ENCODE measurements at places on chromosomes 13 and 19.
A peak's percentile ranks its signal among the peaks of the same experiment; 100 is the strongest.

DNA sequence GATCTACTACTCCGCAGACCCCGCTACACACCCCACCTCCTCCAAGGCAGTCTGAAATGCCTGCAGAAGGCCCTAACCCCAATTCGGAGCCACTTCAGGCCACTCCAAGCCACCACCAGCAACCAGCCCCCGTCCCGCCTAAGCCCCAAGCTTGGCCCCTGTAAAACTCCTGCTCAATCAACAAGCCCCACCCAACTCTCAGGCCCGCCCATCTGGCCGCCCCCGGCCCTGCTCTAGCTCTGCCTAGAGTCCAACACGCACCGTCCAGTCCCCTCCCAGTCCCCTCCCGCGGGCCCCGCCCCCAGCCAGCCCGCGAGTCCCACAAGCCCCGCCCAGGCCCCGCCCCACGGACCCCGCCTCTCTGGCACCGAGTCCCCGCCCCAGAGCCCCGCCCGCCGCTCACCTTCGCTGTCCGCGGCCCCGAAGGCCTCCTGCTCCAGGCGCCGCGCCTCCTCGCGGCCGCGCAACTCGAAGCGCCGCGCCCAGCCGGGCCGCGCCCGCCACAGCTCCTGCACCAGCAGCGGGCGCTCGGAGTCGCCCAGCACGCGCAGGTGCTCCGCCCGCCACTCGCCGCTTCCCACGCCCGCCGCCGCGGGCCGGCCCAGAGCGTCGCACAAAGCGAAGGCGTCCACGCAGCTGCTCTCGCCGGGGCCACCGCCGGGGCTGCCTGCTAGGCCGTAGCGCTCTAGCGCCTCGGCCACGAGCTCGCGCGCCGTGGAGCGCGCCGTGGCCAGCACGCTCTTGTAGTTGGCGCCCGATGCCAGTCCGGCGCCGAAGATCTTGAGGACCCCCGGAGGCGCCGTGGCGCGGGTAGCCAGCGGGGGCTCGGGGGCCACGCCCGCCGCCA, 1.6 kb downstream of the RASIP1 start:
- ATAC-seq, result peak; percentile 94

- no peak for ATAC-seq
Observed at GRCh38 chr19:49682274-49682673, 5.2 kb downstream of the PRMT1 start.

- peak; percentile 84 for ATAC-seq
Observed at GRCh38 chr13:95564091-95564490, 11.6 kb downstream of the CLDN10 start.

- ATAC-seq, result peak; percentile 55
Observed at GRCh38 chr13:75724752-75725517, 88.8 kb downstream of the LMO7 start.

GRCh38 chr19:50330365-50331078, 1.3 kb upstream of the KCNC3 start:
- ATAC-seq, result peak; percentile 74

DNA sequence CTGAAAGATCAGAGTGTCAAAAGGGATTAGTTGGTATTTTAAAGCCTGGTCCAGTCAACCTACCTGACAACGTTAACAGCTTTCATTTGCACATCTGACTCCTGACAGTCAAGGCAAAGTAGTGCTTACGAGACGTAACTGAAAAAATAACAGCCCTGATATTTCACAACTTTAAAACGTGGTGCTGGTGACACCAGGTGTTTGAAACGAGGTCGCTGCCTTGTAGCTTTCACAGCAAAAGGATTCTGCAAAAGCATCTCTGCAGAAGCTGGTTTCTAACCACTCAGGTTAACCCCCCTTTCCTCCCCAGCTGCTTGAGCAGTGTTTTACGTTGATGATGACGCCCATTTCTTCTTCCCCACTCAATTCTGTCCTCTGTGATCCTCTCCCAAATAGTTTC, 23.3 kb downstream of the GGACT start:
- no peak for ATAC-seq

DNA sequence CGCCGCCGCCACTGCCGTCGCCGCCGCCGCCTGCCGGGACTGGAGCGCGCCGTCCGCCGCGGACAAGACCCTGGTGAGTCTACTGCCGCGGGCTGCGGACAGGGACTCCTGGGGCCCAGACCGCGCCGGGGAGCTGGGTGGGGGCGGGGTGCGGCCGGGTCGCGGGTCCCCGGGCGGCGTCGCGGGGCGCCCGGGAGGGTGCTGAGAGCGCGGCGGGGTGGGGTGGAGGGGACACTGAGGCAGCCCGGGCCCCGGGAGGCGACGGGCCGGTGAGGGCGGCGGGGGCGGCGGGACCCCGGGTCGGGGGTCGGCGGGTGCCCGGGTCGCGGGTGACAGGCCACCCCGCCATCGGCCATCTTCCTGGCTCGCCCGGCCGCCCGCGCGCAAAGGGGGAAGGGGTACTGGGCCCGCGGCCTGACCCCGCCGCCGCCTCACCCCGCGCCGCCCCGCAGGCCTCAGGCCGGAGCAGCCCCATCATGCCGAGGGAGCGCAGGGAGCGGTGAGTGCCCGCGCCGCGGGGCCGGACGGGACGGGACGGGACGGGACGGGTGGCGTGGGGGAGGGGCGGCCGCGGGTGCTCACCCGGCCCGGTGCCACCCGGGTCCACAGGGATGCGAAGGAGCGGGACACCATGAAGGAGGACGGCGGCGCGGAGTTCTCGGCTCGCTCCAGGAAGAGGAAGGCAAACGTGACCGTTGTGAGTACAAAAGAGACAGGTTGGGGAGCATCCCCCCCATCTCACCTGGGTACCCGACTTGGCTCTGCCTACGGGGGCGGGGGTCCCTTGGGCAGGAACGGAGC, 489 bp downstream of the CCNE1 start:
- ATAC-seq, result 0 out of 3 replicates have a peak, but pooled peaks have one; percentile 12
